ENCODE measurements at places on chromosomes 12 and 14.

DNA sequence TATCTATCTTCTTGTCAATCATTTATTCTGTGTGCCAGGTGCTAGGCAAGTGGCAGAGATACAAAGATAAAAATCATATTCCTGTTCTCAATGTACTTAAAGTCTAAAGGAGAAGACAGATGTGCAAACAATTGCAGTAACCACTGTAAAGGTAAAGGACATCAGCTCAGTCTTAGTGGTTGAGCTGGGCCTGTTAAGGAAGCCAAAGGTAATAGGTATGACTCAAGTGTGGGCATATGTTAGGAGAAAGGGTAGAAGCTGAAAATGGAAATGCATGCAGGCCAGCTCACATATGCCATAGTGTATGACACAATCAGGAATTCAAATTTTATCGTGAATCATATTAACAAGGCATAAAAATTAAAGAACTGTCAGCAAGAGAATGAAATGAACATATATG is 49.8 kb downstream of the FAR2 start:
- DNase-seq, result no peak

DNA sequence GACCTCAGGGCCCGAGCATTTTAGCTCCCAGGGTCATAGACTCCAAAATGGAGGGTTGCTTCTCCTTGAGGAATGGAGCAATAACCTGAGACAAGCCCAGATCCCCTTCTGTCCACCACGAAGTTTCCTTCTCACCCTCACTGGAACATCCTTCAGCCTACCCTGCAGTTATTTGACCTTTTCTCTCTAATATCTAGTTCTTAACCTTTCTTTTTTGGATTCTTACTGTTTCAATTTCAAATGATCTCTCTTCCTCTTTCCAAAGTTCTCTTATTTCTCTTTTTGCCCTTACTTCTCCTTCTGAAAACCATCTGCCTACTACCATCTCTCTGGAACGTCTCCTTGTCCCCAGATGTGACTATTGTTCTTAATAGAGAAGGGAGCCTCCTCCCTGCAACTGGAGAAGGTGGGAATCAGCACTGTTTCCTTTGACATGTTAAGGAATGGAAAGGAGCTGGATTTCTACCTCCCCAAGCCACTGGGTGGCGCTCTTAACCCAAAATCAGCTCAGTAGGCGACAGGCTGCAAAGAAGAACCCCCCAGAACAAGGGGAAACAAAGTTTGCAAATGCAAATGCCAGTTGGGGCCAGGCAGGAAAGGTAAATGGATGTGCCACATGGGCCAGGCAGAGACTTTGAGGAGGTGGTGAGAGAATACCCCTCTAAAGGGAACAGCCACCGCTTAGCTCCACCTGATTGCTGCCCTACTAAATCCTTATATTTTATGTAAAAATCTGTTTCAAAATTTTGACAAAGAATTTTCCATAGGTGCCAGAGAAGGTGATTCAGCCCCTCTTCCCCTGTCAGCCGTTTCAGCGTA is 22.4 kb upstream of the PDE1B start:
- peak; percentile 19 for DNase-seq

DNA sequence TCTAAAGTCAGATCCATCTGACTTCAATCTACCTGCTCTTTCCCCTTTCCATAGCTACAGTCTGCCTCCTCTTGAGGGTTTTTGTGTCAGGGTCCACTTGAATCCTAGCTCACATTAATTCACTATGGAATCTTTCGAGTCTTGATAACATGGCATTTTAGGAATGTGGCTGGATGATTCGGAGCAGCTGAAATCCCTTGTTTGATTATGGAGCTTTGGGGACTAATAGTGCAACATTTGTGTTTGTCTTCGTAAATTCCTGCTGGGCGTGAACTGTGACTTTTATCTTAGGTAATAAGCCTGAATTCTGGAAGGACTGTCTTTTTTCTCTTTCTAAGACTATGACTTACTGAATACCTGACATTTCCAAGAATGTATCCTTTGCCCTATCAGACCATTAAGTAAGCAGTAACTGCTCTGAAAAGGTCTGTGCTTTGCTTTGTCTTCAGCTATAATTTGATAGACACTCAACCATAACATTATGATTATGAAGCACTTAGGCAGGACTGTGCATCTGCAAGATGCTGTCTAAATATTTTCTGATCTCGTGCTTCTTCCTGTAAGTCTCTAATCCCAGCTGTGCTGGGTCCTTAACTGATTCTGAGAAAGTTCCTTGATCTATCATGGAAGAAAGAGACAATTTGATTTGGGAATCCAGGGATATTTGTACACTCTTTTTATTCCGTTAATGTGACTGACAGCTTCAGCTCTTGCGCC is 19.0 kb upstream of the PELI2 start:
- DNase-seq, result no peak

GRCh38 chr12:100268835-100269564 is 2.0 kb downstream of the SCYL2 start:
- no peak for DNase-seq

DNA sequence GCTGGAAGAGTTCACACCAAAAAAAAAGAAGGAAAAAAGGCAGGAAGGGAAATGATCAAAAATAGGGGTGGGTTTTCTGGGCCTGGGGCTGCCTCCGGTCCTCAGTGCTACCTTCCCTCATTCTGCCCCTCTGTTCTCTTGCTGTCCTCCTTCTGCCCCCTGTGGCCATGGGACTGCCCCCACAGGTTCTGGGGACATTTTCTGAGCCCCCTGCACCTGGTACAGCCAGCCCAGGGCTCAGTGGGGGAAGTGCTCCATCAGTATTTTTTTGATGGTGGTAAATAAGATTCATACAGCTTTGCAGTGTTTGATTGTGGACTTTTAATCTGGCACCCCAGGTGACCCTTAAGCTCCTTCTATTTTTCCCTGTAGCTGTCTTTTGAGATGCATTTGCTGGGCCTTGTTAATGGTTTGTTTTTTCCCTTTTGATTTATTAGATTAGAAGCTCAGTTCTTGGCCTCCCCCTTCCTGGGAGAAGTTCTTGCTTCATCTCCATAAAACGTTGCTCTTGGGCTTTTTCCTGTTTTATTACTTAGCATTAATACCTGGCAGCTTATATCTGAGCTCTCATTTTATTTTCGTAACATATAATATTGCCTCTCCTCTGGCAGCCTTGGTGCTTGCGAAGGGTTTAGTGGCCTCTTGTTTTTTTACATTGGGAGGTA is 43.1 kb downstream of the CHST11 start:
- no peak for DNase-seq

DNA sequence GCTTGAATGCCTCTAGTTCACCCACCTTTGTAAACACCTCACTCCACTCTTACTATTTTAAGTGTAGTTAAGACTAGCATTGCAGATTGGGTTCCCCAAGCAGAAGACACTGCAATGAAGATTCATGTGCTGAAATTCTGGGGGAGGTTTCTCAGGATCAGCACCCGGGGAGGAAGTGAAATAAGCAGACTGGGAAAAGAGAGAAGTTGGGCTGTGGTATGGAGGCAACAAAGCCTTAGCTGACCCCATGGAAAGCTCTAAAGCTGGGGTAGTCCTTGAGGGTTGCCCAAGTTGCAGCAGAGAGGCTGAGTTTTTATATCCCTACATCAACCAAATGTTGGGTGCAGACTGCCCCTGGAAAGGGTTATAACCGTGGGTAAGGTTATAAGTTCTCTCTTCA is 23.9 kb upstream of the IGF1 start:
- no peak for DNase-seq

DNA sequence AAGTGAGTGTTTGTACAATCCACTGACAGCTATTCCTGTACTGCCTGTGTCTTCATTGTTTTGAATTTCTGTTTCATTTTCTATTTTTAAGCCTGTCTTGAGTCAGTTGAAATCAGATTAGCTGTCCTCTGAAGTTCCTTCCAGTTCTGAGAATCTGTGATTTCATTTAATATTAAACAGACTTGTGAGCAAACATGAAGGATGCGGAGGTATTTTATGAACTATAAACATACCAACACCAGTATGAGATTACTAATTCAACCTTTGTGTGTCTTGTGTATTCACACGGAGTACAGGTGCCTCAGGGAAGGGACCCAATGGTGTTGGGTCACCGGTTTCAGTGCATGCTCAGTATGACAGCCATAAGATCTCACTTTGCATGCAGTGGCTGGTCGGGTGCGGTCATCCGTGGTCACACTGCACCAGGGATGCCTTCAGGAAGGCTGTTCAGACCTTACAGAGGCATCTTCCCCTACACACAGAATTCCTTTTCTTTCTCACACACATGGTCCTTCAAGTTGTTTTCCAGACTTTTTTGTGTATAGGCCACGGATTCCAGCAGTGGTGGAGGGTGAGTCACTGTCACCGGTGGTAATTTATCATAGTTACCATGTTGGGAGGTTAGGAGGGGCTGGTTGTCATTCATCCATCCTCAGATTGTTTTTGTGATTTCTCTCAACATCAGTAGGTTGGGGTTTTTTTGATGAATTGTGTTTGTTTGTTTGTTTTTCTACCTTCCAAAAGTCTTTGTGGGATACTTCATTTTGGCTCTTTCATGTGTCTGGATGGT is 103.0 kb upstream of the SFSWAP start:
- DNase-seq, result no peak

- no peak for DNase-seq
These were observed 42.2 kb upstream of the ARID2 start for GRCh38 chr12:45687081-45688015.

DNA sequence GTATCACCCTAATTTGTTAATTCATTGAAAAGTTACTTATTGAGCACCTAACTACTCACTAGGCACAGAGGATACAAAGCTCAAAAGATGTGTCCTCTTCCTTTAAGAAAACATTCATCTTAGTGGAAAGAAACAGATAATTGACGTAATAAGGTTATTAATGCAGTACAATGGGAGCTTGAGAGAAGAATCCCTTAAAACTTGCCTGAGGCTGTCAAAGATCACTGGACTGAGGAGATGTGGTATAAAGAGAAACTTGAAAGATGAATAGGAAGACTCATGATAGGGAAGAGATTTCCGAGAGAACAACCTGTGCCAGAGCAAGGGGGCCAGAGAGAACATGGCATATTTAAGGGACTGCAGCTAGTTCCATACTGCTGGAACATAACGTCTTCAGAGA is 19.1 kb downstream of the GOLGA5 start:
- DNase-seq, result no peak

GRCh38 chr14:59869381-59870255 is 958 bp downstream of the RTN1 start:
- no peak for DNase-seq

- DNase-seq, result no peak
These were observed 7.0 kb downstream of the AREL1 start for GRCh38 chr14:74705613-74706500.

DNA sequence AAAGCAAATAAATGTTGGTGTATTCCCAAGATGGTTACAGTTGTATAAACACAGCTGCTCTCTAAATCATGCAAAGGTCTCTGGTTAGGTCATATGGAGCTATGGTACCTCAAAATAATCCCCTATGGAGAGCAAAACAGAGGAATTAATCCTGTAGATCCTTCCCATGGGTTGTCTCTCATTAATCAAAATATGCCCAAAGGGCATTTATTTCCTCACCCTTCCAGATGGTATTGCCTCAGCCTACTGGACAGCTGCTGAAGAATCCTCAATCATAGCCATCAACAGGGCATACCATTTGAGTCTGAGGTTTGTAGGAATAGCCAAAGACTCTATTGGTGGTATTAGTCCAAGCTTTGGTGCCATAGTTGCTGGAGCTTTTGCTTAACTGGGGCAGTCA is 360.9 kb downstream of the RPL10L start:
- DNase-seq, result no peak

DNA sequence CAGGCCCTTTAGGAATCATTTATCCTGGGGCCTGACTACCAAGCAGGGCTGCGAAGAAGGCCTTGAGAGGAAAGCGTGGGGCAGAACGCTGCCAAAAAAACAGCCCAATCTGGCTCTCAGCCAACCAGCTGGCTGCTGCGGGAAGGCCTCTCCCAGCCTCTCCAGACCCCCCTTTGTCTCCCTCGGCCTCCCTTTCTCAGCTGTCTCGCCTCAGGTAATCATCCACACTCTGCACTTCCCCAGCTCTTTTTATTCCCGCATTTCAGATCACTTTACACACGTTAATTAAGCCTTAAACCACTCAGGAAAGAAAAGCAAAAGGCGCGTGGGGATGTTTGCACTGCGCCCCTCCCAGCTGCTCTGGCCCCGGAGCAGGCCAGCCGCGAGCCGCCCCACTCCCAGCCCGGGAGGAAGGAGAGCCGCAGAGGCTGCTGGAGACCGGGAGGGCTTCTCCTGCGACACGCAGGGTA is 208.2 kb upstream of the FOXN3 start:
- peak; percentile 4 for DNase-seq

- no peak for DNase-seq
These were observed 18.9 kb downstream of the LMO3 start for GRCh38 chr12:16587110-16587453.

DNA sequence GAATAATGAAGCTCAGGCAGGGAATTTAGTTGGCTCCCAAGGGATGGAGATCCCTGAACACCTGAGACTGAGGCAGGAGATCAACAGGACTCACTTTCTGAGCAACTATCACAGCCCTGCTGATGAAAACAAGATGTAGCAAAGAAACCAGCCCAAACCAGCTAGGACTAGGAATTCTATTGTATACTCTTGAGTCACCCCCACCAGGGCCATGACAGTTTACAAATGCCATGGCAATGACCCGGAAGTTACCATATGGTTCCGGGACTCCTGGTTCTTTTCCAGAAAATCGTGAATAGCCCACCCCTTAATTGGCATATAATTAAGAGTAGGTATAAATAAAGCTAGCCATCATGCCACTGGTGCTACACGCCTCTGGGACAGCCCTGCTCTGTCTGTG is 46.0 kb upstream of the OASL start:
- no peak for DNase-seq

- no peak for DNase-seq
These were observed 34.3 kb downstream of the SLC15A4 start for GRCh38 chr12:128789356-128789929.

DNA sequence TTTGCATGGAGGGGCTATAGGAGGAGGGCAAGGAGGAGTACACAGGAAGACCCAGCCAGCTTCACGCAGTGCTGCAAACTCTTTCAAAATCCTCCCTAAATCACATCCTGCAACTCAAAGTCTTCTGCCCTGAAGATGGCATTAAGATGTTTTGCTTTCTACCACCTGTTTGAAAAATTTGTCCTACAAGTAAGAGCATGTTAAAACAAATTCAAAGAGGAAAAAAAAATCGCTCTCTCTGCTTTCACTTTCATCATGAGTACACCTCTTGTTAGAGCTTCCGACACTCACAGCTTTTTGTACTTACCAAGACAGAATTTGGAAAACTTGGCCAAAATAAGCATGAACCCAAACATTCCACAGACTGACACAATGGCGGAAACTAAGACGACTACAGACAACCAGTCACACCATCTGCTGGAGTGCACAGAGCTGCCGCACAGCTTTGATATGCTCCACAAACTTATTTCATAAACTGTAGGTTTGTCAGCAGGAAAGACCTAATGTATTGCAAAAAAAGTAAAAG is 21.3 kb downstream of the GCH1 start:
- no peak for DNase-seq

DNA sequence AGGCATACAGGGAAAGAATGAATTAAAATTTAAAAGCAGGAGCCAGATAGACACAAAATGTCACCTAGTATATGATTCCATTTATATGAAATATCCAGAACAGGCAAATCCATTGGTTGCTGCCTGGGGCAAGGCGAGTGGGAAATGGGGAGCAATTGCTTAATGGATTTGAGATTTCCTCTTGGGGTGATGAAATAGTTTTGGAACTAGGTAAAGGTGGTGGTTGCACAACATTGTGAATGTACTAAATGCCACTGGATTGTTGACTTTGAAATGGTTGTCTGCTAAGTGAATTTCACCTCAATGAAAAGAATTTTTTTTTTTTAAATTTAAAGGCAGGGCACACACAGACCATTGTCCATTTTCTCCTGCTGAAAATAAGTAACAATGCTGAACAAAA is 61.9 kb downstream of the ABCC9 start:
- no peak for DNase-seq

GRCh38 chr12:1670358-1671268 is 20.3 kb upstream of the ADIPOR2 start:
- no peak for DNase-seq
